ENCODE measurements at places on chromosomes 7 and 10.

- no peak for DNase-seq
Measured at GRCh38 chr7:38409531-38409930, 136.1 kb upstream of the TARP start.

DNA sequence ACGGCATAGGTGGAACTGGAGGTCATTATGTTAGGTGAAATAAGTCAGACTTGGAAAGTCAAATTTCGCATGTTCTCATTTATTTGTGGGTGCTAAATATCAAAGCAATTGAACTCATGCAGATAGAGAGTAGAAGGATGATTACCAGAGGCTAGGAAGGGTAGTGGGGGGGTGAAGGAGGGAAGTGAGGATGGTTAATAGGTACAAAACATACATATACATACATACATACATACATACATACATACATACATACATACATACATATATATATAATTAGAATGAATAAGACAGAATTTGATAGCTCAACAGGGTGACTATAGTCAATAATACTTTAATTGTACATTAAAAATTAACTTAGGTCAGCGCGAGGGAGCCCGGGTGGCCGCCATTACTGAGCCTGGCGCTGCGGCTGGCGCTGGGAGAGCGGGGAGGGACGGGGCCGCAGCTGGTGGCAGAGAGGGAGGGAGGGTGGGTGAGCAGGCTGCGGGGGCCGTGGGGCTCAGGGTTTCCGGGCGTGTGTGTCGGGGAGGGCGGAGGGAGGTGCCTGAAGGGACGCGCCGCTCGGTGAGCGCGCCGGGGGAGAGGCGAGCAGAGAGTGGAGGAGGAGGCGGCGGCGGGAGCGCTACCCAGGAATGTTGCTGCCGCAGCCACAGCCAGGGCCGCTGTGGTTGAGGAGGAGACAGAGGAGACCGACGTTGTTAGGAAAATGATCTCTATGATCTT lies 85.8 kb upstream of the EGFR start:
- peak; percentile 70 for DNase-seq

- DNase-seq, result no peak
Measured at GRCh38 chr10:82737549-82737948, 862.6 kb downstream of the NRG3 start.

DNA sequence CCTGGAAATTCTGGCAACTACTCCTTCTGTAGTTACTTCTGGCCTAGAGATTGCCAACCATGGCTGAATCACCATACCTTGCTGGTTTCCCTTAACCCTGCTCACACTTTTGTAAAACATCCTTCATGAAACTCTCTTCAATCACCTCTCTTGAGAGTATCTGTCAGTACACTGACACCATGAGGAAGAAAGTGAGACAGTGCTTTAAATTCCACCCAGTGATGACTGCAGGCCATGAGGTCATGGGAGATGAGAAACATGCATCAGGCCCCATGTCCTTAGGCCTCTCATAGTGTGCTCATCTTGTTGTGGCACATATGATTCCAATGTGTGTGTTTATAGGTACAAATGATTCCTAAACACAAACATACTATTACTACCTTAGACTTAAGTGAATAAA lies 24.6 kb upstream of the NAMPT start:
- no peak for DNase-seq

DNA sequence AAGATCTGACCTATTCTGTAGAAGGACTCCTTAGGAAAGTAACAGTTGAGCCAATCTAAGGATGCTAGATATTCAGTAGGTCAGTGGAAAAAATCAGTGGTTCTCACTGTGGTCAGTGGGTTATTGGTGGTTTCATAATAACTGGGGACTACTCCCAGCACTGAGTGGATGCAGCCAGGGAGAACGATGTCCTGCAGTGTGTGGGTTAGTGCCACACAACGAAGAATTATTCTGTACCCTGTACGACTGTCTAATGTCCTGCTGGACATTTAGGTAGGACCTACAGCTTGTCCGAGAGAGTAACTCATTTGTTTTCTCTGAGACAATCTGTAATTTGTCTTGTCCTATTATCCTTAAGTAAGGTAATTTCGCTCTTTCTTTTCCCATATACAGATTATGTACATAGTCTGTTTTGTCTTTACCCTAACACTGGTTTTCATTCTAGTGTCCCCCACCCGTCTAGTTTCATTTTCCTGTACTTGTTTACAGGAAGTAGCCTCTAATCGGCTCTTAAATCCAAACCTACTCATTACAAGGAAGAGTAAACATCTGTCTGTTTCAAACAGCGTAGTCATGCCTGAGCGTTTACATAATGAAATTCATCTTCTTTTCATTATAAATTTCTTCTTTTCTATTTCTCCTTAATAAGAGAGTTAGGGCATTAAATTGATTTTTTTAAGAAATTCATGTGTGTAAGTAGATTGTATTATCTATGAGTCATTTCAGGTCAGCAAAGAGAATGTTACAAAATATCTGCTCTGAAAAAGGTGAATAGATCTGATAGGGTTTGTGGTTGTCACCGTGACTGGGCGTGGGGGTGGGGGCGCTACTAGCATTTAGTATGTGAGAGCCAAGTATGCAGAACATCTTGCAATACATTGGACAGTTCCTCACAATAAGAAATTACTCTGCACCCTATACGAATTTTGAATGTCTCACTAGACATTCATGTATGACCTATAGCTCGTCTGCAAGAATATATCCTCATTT lies 8.3 kb upstream of the ZC3HAV1L start:
- no peak for DNase-seq

DNA sequence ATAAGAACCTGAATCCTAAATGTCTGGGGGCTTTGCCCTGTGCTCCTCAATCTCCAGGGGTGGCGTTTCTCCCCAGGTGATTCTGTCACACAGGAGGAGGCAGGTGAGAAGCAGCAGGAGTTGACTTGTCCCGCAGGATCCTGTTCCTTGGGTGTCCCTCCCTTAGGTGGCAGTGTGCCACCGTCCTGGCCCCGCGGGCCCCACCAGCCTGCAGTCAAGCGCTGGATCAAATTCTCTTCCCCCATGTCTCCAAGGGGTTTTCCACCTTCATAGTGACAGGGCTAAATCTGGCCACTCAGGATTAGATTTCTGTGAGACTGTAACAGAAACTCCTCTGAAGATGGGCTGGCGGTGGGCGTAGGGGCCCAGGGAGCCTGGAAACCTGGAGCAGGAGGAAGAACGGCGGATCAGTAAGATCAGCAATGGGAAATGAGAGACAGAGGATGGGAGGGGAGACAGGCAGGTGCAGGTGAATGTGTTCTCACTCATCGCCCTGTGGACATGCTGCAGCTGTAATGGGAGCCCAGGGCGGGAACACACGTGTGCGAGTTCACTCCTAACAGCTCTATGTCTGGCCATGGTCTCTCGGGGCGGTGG lies 329.2 kb upstream of the COBL start:
- no peak for DNase-seq

GRCh38 chr7:76357475-76358010 lies 1.2 kb downstream of the YWHAG start:
- DNase-seq, result no peak

- no peak for DNase-seq
Measured at GRCh38 chr7:25714013-25714412, 438.0 kb upstream of the NFE2L3 start.

DNA sequence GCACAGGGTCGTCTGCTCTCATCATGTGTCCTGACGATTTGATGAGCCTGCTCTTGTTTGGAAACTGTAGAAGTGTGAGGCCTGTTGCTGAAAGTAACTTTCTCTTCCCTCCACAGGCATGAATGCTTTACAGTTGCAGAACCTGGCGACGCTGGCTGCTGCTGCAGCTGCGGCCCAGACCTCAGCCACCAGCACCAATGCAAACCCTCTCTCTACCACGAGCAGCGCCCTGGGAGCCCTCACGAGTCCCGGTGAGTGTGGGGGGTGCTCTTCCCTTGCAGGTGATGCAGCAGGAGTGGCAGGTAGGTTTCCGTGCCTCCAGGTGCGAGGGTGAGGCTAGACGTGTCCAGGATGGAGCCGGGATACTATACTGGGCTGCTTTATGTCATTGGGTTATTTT lies 270.6 kb downstream of the CELF2 start:
- no peak for DNase-seq

DNA sequence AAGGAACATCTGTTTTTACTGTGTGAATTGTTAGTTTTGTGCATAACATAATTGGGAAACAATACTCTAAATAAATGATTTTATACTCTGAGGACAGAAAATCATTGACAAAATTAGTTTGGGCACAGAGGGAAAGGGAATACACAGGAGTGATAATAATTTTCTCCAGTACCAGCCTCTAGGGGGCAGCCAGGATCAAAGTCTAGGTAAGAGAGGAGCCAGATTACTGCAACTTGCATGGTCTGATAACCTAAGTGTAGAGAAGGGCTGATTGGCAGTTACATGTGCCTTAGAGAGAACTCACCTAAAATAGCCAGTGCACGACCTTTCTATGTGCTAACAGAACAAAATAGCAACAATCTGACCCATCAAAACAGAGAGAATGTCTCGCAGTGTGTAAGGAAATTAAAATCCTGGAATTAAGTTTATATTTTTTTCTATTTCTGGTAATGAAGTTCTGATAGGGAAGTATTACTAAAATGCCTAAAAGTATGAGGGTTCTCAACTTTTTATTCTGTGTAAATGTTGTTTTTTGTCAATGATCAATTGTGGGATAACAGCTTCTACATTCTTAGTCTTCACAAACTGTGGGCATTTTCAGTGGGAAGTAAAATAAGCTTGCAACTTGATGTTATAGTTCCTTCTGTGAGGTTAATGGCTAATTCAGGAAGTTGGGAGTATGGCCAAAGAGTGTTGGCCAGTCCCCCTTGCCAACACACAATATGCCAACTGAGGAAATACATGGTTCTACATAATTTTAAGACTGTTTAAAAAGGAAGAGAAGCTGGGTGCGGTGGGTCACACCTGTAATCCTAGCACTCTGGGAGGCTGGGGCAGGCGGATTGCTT lies 66.4 kb downstream of the EXOC6 start:
- peak; percentile 73 for DNase-seq

- DNase-seq, result no peak
Measured at GRCh38 chr10:20429742-20430141, 467.4 kb downstream of the NEBL start.

DNA sequence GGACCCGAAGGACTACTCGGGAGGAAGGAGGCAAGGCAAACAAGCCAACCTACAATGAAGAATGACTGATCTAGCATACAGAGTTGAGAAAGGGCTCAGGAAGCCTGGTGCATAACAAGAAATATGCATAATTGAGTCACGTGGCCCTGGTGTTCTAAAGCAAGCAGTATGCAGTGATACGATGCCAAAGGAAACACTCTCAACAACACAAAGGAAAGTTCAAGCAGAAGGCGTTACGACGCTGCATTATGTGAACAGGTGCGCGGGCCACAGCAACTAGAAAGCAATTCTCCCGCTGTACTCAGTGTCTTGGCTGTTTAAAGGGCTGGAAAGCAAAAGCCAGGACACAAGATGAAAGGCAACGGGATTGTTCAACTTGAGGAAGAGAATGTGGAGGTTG lies 100.8 kb downstream of the PRTFDC1 start:
- DNase-seq, result no peak

DNA sequence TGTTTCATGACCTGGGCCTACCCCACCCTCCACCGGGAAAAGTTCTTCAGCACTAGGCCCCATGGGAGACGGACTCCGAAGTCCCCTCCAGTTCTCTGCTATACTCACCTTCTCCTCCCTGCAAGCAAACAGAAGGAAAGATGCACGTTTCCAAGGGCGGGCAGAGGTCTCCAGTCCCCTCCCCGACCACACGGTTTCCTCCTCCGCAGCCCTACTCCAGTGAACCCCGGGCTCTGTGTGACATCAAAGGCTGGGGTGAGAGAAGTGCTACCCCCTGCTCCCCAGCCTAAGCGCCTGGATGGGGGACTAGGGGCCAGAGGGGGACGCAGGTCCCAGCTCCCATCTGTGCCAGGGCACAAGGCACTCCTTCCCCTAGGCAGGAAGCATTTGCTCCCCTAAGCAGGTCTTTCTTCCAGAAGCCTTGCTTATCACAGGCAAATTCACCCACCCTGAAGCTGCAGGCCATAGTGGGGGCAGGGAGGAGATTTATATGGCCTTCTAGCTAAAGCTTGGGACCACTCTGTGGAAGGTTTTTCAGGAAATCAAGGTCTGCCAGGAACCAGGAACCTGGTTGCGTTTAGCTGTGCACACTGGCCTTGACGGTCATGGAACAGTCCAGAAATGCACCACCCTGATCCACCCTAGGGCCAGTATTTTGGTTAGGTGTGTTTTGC lies 52.8 kb downstream of the ASB13 start:
- no peak for DNase-seq

DNA sequence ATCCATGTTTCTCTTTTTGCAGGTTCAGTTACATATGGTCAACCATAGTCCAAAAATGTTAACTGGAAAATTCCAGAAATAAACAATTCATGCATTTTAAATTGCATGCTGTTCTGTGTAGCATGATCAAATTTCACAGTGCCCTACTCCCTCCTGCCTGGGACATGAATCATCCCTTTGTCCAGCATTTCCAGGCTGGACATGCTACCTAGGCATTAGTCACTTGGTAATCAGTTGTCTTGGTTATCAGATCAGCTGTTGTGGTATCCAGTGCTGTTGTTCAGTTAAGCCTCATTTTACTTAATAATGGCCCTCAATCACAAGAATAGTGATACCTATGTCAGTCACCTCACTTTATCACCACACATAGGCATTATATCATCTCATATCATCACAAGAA lies 7.3 kb upstream of the PNLIP start:
- DNase-seq, result no peak

DNA sequence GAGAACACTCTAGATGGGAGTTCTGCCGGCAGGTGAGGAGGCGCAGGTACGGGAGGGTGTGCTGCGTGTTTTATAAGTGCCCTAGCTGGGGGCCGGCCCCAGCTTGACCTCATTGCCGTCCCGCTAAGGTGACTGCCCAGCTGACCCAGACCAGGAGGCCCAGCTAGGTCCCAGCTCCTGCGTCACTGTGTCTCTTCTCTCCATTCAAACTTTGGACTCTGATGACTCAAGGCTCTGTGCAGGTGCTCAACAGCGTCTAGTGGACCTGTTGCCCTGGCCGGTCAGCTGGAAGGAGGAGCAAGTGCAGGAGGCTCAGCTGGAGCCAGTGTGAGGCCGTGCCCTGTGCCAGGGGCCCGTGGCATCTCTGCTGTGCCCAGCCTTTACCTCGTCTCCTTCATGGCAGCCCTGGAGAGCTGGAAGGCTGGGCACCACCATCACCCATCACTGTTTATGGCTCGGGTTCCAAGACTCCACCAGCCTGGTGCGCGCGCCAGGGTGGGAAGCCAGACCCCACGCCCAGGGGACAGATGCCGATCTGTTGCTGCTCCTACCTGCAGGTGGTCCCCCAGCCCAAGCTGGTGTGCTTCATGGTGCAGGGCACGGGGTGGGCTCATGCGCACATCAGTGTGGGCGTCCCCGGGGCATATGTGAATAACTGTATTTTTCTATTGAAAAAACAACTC lies 14.6 kb downstream of the LHPP start:
- DNase-seq, result no peak

Data from HEK293T (cell line).